ENCODE measurements at places on chromosomes 6 and 20. TPM values are rescaled to one million over a fixed set of nuclear protein-coding genes. Genes with fewer than 3 reads are reported as not detected.
A peak's percentile ranks its signal among the peaks of the same experiment; 100 is the strongest.

DNA sequence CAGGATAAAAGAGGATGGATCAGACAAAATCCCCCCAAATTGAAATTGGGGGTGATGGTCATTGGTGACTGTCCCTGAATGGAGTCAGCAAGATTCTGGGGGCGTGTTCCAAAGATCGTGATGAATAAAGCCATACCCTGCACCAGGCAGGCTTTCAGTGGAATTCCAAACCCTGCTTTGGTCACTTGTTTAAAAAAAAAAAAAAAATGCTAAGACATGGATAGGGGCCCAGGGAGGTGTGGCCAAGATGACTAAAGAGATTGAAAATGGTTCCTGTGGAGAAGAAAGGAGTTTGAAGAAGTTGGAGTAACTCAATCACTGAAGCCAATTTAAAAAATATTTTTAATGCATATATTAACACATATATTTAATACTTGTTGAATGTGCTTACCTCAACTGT is 161.4 kb upstream of the KCNG1 start:
- peak; percentile 27 for DNase-seq

Gene CLPSL2
- not detected for total RNA-seq

Gene MAVS
- 16.4 TPM for total RNA-seq

Gene COL9A3
- 0.98 TPM for total RNA-seq

Gene SUMO4
- not detected for total RNA-seq

DNA sequence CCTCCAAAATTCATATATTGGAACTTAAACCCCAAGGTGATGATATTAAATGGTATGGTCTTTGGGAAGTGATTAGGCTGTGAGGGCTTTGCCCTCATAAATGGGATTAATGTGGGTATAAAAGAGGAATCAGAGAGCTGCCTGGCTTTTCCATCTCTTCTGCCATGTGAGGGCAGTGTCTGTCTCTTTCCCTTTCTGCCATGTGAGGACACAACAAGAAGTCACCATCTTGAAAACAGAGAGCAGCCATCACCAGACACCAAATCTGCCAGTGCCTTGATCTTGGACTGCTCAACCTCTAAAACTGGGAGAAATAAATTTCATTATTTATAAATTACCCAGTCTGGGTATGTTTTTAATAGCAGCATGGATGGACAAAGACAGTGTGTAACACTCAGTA is 263.0 kb downstream of the PAX1 start:
- no peak for DNase-seq

- no peak for DNase-seq
Measured at GRCh38 chr6:139164001-139164400, 29.1 kb downstream of the HECA start.

Gene TBC1D22B
- 3.5 TPM for total RNA-seq

GRCh38 chr20:31508517-31509244 is 5.6 kb upstream of the HM13 start:
- no peak for DNase-seq
